Nucleus accumbens (tissue), 56 donors: ENCODE measurements at places on chromosomes 4 and X.

- DNase-seq, result peak; percentile 90
Measured at GRCh38 chr4:6269616-6270511, at the start of gene WFS1. TSS of gene WFS1 (plus strand) at chr4:6269850. CDS start at chr4:6277456, 7,606 bp downstream.

- DNase-seq, result no peak
Measured at GRCh38 chr4:73660808-73661207, 40.6 kb upstream of the RASSF6 start.

DNA sequence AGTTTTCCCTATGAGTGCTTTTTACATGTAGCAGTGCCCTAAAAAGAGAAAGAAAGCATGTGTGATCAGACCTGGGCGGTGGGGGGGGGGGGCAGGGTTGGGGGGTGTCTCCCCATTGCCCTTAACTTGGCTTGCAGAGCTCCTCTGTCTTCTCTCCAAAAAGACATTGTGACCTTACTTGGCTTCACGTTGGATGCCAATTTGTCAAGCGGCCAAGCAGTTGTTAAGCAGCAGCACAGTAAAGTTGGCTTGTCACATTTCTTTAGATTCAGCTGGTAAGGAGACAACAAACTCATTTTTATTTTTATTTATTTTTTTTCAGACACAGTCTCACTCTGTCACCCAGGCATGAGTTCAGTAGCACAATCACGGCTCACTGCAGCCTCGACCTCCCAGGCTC, 57.3 kb upstream of the ZNF157 start:
- DNase-seq, result no peak

DNA sequence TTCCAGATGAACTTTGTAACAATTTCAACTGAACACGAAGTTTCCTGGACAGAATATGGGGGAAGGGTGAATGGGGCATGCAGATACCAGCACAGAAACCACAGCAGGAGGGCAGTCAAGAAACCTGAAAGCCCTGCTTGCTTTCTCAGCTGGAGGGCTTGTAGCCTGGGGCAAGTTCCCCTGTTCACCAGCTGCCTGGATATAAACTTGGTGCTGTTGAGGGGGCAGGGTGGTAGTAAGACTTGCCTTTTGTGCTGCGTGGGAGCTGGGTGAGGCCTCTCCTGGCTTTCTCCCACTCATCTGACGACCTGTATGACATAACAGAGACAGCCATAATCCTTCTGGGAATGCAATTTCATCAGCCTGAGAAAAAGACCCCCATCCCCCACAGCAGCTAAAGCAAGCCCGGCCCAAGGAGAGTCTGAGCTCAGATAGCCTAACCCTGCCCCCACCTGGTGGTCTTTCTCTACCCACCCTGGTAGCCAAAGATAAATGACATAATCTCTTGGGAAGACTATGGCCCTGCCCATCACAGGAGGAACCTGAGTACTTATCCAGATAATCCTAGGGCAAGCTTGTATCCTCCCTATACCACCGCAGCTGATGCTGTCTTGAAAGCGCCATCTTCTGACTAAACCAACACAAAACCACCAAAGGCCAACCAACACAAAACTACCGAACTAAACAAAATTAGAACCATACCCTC, 234.3 kb downstream of the LAS1L start:
- DNase-seq, result no peak

DNA sequence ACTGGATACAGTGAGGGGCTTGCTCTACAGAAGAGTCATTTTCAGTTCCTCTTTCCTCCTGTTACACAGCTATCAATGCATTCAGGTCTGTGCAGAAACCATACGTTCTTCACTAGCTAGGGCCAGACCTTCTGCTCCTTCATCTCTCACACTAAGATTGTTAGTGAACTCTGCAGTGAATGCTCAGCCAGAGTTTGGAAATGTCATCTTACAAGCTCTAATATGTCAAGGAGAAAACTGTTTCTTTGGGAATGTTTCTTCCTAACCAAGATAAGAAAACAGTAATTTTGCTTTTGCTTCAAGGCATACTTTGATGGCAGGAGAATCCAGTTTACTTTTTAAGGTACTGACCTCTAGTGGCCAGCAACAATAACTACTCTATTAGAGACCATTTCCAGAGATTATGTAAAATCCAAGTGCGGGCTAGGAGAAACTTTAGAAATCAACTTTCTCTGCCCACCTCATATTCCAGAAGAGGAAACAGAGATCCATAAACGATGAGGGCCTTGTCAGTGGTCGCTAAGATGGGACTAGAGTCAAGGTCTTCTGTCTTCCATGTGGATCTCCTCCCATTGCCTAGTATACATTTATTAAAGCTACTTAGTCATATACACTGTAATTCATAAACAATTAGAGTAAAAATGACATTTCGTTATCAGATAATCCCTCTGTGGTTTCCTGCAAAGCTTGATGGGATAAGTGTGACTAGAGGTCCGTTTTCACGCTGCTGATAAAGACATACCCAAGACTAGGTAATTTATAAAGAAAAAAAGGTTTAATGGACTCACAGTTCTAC, 12.1 kb upstream of the CC2D2A start:
- no peak for DNase-seq

GRCh38 chr4:104462641-104463040, 32.1 kb downstream of the CXXC4 start:
- DNase-seq, result no peak

- DNase-seq, result no peak
Measured at GRCh38 chrX:6568031-6568430, 33.1 kb upstream of the VCX3A start.

DNA sequence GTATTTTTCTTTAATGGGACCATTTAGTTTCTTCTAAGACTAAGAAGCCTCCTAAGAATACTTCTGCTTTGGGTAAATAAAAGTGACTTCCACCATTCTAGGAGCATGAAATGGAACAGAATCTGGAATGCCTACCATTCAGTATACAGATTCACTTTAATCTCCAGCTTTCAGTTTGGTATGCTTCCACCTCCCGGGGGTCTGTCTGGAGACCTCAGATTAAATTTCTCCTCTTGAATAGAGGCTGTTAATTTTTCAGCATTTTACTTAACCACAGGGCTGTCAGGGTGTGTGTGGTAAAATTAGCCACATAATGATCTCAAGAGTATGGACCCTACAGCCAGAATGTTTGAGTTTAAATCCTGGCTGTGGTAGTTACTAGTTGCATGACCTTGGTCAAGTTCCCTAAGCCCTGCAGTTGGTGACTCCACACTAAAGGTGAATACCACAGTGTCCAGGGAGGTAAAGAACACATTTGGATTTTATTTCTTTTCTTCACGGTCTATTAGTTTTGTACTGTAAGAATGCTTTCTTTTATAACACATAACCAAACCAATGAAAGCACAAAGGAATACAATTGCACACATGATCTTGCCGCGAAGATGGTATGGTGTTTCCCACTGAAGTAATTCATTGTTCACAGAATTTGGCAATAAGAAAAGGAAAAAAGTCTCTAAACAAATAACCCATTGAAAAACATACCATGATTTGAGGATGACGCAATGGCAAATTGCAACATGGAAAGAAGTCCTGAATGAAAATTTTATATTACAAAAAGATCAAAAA, 37.3 kb upstream of the TRIM2 start:
- DNase-seq, result peak; percentile 18

- no peak for DNase-seq
Measured at GRCh38 chr4:146585761-146586333, 52.8 kb upstream of the POU4F2 start.

DNA sequence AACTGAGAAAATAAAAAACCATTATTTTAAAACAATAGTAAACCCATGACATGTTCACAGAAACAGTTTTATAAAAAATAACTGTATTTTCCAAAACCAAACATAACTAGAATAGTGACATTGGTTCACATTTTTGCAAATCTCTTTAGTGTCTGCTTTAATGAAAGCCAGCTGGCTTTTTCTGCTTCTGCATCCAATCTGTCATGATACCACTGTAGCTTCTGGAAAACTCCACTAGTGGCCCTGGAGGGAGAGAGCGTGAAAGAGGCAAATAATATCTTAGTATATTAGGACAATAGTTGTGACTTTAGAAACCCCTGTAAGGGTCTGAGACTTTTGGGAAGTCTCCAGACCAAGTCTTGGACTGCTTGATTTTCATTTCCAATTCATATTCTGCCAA, 31.1 kb downstream of the FGFBP1 start:
- DNase-seq, result no peak

DNA sequence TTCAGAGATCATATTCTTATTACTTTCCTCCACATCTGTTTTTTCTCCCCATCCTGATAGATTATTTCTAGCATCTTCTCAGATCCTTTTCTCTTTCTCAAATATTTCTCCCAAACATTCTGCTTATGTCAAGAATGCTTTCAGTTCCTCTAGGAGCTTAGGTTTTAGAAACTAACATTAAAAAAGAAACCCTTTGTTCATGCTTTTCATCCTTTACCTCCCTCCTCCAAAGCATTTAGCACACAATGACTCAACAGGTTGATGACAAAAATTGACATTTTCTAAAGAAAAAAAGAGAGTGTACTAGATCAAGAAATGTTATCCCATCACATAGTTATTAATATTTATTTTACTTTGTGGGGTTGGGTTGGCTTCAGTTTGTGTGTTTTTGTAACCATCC, 16.5 kb upstream of the ALB start:
- no peak for DNase-seq

DNA sequence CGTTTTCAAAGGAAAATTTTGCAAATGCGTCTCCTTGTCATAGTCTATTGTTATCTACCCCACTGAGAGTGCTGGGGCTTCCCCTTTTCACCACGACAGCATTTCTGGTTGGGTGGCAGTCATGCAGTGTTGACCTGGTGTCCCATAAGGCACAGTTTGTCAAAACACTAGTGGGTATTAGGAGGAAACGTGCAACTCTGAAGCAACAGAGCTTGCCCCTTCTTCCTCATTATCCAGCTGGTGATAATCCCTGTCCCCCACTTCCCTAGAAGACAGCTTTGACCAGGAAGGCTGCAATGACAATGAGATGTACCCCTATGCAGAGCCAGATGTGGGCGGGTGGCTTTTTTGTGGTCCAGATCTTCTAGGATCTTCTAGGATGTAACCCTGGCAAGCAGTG, 1.8 kb downstream of the TBC1D1 start:
- DNase-seq, result no peak

DNA sequence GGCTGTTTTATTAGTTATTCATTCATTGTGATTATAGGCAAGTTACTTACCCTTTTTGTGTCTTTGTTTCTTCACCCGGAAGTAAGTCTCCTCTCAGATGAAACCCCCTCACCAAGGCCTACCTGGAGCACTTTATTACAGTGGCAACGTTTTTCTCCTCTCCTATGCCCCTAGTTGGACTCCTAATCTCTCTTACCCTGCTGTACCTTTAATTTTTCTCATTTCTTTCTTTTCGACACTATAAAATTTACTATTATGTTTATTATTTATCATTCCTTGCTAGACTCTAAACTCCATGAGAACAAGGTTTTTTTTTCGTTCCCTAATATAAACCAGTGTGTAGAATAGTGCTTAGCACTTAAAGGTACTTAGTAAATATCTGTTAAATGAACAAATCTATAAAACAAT, 17.5 kb downstream of the STAP1 start:
- no peak for DNase-seq

DNA sequence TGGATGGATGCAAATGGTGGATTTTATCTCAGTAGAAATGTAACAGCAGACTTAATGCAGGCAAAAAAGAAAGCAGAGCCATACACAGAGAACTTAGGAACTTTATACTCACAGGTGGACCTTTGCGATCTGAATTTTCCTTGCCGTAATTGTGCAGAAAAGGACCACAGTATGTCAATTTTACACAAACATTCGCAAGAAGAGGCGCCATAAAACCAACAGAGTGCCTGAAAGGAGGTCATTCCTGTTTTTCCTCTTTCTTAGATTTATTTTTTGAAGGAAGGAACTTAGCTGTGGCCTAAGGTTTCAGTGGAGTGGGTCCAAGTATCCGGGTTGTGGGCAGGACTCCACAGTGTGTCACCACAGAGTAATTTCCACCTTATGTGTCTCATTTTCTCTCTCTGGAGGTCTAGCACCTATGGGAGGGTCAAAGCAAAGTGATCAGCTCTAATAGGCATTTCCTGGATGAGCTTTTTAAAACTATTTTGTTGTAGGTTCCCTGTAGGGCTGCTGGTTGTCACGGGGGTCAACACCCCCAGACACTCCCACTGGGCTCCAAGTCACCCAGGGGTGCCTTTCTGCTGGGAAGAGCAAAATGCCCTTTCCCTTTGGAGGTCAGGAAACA, 24.7 kb upstream of the PBDC1 start:
- DNase-seq, result no peak

- DNase-seq, result no peak
Measured at GRCh38 chr4:97627750-97628149, 515.5 kb downstream of the STPG2 start.

DNA sequence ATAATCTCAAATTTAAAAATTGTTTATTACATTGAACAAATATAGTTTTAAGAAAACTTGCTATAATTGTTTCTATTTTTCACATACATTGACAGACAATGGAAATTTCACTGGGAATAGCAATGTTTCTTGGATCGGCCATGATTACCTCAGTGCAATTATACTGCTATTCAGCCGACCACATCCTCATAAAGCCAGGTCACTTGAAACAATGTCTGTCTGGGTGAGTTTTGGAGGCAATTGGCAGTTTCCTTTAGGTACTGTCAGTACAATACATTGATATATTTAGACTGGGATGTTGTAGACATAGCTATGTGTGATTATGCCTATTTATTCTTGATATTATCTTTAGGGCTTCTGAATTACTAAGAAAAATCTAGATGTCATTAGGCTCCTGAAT, 89.5 kb upstream of the VEGFC start:
- DNase-seq, result no peak

- DNase-seq, result no peak
Measured at GRCh38 chr4:42150653-42151567, 1.5 kb downstream of the BEND4 start.

GRCh38 chrX:10859353-10859752, 239.0 kb upstream of the MID1 start:
- no peak for DNase-seq

- DNase-seq, result no peak
Measured at GRCh38 chr4:164906368-164906767, 29.4 kb downstream of the APELA start.

DNA sequence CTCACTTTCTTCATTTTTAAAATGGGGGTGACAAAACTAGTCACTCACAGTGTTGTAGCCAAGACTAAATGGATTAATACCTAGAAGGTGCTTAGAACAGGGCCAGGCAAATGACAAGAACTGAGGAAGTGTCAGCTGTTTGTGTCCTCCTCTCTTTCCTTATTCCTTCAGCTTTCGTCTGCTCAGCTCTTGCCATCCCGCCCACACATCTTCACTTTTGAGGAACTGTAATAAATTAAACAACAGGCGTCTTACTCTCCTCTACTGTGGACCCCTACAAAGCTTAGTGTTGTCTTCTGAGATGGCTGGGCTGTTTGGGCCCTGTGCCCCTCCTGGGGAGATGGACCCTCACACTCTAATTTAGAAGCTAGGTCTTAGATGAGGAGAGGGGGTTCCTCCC, 2.7 kb downstream of the HPSE start:
- DNase-seq, result no peak
